Pancreas (tissue), 10 donors: ENCODE measurements at places on chromosomes 11 and 22. TPM values are rescaled to one million over a fixed set of nuclear protein-coding genes. Genes with fewer than 3 reads are reported as not detected.

Gene CARD16
- 0.51 TPM for total RNA-seq

Gene RBFOX2
- total RNA-seq: 33.7 TPM

Gene ARHGAP32
- total RNA-seq: 36.6 TPM

Gene IPO7
- total RNA-seq: 60.2 TPM

Gene OR8D4
- 1.4 TPM for total RNA-seq

Gene C11orf98
- total RNA-seq: 17.6 TPM

Gene STK33
- total RNA-seq: 7.2 TPM

Gene DMC1
- 0.19 TPM for total RNA-seq
